Occipital lobe (tissue), 3 donors: ENCODE measurements at places on chromosomes 12 and 14. TPM values are rescaled to one million over a fixed set of nuclear protein-coding genes. Genes with fewer than 3 reads are reported as not detected.

Gene BMP4
- 1.2 TPM for total RNA-seq

Gene EGLN3
- total RNA-seq = 9.7 TPM

Gene LPCAT3
- 6.6 TPM for total RNA-seq

Gene NCAPD2
- 9.0 TPM for total RNA-seq

Gene SERPINA1
- total RNA-seq = 1.4 TPM

Gene SDR9C7
- total RNA-seq = 0.31 TPM

Gene CHGA
- total RNA-seq = 37.9 TPM

Gene USP44
- 3.6 TPM for total RNA-seq

Gene PRPH
- not detected for total RNA-seq

Gene ADAM21
- 0.16 TPM for total RNA-seq

Gene SLC6A13
- total RNA-seq = 10.0 TPM

Gene CPNE6
- 10.8 TPM for total RNA-seq

Gene NEMP1
- 7.6 TPM for total RNA-seq

Gene CRIP2
- 70.2 TPM for total RNA-seq

Gene CKB
- 278 TPM for total RNA-seq

Gene RFX4
- 3.6 TPM for total RNA-seq

Gene LTBP2
- total RNA-seq = 0.94 TPM

Gene PABPN1
- 59.6 TPM for total RNA-seq

Gene RPL10L
- not detected for total RNA-seq
